ENCODE measurements at places on chromosomes 11 and 22.

DNA sequence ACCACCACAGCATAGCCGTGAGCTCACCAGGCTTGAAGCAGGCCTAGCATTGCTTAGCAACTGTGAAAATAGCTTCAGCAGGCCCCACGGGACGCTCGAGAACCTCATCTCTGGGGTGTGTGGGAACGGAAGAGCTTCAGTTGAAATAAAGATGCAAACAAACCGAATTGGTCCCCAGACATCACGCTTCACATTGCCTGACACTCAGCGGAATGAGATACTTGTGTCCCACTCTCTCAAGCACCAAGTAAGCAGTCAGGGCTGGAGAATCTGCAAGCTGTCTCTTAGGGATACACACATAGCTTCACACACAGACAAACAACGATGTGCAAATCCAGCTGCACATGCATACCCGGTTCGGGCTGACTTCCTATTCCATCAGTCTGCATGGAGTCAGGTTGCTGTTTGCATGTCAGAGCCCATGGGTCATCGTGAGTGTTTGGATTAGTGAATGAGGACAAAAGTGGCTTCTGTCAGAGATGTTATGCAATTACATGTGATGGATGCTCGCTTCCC lies 205.7 kb downstream of the SNX19 start:
- DNase-seq, result no peak

GRCh38 chr11:118106789-118107335 lies 20.1 kb upstream of the SMIM35 start:
- no peak for DNase-seq

GRCh38 chr11:71373791-71374454 lies 74.3 kb downstream of the DHCR7 start:
- DNase-seq, result no peak

DNA sequence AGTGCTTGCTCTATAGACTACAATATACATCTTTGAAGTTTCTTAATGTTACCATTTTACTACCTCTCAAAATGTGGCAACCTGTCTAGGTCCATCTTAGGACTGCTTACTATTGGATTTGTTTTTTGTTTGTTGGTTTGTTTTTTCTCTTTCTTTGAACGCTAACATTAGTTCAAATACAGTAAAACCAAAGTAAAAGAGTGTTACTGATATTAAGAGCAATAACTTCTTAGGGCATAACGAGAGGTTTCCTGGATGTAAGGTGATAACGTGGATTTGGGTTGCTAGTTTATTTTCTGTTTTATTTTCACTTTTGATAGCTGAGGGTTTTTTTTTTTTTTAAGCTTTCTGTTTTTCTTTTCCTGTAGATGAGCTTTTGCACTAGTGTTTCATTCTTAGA lies 43.6 kb downstream of the TMEM135 start:
- DNase-seq, result no peak

DNA sequence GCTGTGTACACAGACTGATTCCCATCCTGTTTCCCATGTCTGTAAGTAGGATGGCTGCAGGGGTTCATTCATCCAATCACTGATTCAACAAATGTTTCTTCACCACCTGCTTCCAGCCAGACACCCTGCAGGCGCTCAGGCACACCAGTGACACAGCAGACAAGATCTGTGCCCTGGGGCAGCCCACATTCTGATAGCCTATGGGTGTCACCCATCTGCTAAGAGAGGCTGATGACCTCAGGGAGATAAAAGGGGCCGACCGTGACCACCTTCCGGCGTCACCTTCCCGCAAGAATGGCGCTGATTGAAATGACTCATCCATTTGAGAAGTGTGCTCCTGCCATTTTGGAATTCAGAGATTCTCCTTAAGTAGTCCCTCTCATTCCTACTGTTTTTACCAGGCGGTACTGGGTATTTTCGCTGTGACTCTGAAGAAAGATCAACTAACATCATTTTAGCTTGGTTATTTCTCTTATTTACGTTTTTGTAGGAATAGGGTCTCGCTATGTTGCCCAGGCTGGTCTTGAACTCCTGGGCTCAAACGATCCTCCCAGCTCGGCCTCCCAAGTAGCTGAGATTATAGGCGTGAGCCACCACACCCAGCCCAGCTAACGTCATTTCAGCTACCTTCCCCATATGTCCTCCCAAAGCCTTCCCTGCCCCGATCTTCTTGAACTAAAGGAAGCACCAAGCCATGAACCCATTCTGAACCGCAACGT lies 73.2 kb upstream of the BID start:
- DNase-seq, result no peak

GRCh38 chr11:119218141-119218878 lies 12.2 kb downstream of the CBL start:
- DNase-seq, result no peak

DNA sequence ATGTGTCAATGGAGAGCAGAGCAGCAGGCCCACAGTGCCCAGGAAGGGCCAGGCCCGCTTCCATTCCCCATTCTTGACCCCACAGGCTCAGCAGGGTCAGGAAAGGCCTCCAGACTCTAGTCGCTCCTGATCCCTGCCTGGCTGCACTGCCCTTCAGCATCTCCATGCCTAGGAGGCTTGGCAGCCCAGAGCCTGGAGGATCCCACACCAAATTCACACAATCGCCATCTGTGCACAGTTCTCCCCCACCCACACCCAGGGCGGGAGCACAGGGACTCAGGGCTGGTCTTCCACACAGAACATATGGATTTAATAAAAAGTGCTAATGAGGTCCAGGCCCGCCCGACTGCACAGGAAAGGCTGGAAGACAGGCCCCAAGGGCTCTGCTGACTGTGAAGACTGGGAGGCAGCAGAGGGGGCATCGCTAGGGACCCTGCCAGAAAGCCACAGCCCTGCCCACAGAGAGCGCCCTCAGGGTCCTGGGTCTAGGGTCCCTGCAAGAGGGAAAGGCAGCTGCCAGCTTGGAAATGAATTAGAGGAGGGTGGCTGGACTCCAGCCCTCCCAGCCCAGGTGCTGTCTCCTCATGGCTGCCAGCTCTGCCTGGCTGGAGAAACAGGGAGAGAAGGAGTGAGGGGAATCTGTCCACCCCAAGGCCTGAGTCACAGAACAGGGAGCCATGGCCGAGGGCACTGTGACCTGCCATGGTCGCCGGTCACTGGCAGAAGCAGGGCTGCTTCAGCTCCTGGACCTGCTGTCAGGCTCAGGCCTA lies 39.7 kb downstream of the DKK3 start:
- no peak for DNase-seq

GRCh38 chr22:35840302-35840739 lies 122.6 kb downstream of the APOL5 start:
- DNase-seq, result no peak

- DNase-seq, result no peak
Observed at GRCh38 chr11:9566561-9567063, 6.9 kb upstream of the WEE1 start.

GRCh38 chr11:85893395-85893794 lies 38.2 kb downstream of the CCDC83 start:
- no peak for DNase-seq

DNA sequence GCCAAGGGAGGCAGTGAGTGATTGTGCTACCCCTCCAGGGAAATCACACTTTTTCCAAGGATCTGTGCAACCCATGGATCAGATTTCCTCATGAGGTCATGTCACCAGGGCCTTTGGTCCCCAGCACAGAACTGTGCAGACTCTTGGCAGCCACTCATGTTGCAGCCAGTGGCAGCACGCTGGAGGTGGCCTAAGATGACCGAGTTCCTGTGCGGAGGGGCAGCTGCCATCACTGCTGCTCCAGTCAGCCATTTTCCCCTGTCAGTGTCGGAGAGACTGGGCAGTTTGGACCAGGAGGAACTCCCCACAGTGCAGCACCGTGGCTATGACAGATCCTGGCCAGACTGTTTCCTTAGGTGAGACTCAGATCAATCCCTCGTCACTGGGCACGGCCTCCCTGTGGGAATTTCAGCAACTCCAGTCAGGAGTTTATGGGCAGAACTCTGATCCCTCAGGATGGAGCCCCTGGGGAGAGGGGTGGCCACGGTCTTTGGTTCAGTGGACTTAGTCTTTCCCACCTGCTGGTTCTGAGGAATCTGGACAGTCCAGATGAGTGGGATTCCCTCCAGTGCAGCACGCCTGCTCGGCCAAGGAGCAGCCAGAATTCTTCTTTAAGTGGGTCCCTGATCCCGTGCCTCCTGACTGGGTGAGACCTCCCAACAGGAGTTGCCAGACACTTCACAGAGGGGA lies 194.6 kb upstream of the CARD18 start:
- DNase-seq, result no peak

DNA sequence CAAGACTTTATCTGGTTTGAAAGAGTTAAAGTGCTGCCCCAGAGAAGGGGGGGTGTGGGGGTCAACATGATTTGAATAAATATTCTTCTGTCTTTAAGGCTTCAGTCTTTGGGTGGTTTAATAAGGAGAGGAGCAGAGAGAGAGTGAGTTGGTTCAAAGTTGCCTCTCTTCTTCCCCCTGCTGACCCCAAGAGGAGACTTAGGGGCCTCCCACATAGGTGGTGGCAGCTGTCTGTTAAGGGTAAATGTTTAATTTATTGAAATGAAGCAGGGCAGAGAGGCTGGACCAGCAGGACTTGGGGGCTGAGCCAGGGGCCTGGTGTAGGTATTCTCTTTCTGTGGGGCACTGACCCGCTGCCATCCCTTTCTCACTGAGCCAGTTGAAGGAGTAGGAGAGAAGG lies 5.5 kb downstream of the POU2F3 start:
- DNase-seq, result no peak

- no peak for DNase-seq
Observed at GRCh38 chr11:2120359-2121100, 18.7 kb downstream of the IGF2 start.

- no peak for DNase-seq
Observed at GRCh38 chr11:69644071-69644961, 3.4 kb downstream of the CCND1 start.

GRCh38 chr22:32245042-32245441 lies 10.1 kb downstream of the SLC5A4 start:
- DNase-seq, result no peak

GRCh38 chr11:76047766-76048165 lies 158.5 kb downstream of the WNT11 start:
- DNase-seq, result no peak

GRCh38 chr22:45424241-45424731 lies 10.8 kb downstream of the RIBC2 start:
- no peak for DNase-seq

- DNase-seq, result no peak
Observed at GRCh38 chr11:64251016-64251752, at the start of gene PLCB3. PLCB3 (plus strand) TSS chr11:64251530; CDS start chr11:64251650, 120 bp downstream.

- DNase-seq, result no peak
Observed at GRCh38 chr11:76723142-76723541, 52.6 kb upstream of the LRRC32 start.

DNA sequence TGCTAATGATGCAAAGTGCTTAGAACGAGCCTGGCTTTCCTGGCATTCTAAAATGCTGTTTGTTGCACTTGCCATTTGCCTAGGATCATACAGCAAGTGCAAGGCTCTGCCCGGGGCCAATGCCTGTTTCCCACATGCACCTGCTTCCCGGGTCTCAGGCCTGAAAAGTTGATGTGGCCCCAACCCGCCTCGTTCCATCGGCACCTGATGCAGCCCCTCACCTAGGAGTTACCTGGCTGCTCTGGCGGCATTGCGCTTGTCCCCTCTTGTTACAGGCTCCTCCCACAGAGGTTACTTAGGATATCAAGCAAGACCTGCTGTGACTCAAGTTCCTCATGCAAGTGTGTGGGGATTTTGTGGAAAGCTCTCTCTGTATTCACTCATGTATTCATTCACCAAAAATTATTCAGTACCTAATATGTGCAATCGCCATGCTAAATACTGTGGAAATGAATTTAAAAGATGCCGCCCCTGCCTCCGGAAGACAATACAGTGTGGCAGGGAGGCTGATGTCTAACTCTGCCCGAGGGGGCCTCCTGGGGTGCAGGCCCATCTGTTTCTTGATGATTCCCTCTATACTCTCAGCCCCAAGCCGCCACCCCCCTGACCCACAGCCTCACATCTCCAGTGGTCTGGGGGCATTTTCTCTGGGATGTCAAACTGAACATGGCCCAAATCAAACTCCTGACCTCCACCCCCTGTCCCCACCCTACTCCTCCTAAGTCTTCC lies 184.5 kb downstream of the EFCAB6 start:
- no peak for DNase-seq

GRCh38 chr22:20763630-20764470 lies 10.1 kb upstream of the SERPIND1 start:
- no peak for DNase-seq

DNA sequence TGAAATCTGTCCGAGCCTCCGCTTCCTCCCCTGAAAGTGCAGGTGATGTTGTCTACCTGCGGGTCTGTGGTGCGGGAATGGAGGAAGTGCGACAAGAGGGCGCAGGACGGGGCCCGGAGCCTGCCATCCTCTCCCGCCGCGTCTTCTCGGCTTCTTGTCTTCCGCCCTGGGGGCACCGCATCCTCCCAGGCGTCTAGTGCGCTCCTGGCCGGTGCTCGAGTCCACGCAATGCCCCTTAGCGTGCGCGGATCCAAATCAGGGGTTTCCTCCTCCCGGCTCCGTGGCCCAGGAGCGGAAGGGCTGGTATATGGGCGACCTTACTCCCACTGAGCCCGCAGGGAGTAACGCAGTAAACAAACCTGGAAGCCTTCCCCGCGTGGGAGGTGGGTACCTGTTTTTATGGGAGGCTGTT lies 405 bp downstream of the SFI1 start:
- DNase-seq, result no peak

- no peak for DNase-seq
Observed at GRCh38 chr11:19763330-19763729, 50.7 kb downstream of the NAV2 start.

DNA sequence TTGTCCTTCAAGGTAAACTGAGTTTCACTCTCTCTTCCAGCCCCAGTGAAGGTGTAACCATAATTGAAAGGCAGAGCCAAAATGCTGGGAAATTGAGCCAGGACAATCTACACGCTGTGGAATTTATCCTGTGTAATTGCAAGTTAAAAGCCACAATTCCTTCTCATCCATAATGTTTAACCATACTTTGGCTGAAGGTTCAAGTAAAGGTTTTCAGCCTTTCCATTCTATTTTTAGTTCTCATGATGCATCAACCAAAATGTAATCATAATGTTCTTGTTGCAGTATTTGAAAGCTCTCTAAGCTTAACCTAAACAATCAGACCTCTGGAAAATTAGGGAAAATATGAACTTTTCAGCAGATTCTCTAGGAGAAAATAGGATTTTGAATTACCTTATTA lies 14.0 kb upstream of the ARHGAP42 start:
- no peak for DNase-seq
